Trophoblast cell (in vitro differentiated cells and primary cell): ENCODE measurements at places on chromosomes 2 and 18.

GRCh38 chr2:236579746-236580315 is 10.2 kb downstream of the ACKR3 start:
- DNase-seq = no peak

DNA sequence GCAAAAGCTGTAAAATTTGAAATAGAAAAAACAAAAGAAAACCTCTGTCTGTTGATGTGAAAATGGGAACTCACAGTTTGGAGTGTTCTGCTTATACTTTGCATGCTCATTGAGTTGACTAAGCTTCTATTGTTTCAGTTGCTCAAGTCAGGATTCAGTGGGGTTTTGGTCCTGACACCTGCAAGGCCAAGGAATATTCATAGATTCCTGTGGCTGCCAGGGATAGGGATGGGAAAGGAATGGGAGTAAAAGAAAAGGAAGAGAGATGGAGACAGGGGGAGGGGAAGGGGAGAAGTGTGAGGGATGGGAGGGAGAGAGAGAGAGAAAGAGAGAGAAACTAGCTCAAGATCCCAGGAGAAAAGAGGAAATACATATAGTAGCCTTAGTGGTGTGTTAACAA is 1.3 kb downstream of the CPS1 start:
- no peak for DNase-seq

DNA sequence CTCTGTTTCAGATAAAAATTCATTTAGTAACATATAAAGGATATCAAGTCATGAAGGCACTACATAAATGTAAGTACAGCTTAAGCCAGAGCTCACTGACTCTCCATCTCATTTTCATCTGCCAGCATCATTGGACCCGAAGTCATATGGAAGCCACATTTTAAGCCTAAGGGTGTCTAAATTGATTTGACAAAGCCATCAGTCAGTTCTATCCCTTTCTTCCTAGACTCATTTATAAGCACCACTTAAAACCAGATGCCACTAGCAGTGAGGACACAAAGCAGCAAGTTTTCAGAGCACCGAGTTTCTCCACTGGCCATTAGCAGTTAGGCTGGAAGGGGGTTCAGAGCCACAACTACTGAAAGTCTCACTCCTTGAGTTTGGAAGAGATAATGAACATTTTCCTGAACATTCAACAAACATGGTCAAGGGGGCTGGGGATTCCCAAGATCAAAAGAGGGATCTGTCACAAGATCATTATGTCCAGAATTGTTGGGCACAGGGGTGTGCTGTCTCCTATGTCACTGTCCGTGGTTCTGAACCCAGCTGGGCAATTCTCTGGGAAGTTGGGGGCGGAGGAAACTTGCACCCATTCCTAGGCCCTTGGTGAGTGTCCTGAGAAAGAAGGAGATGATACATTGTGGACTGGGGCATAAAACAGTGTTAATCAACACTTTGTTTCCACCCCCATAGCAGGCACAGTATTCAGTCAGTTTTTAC is 158.5 kb upstream of the LMAN1 start:
- DNase-seq = no peak

DNA sequence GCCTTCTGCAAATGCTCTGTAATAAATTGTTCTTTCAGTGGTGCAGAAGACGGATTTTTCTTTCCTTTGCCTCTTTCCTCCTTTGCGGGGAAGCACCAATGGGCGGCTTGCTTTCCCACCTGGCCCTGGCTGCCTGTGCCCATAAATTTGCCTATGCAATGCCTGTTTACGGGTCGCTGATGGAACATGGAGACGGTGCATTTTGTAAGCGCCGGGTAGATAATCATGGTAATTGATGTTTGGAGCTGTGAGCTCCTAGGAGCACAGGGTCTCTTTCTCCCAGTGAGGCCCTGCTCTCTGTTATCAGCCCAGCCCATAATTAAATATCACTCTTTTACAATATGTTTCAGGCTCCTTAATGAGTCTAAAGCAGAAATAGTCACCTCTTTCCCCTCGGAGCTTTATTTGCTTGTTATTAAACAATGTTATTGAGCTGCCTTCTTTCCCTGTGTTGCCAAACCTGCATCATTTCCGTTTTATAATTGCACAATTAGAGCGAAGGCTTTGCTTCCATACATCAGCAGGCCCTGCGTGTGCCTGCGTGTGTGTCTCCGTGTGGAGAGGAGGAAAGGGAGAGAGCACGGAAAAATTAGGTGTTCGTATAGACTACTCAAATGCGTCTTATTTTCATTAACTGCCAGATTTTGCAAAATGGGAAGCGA is 437.4 kb upstream of the POU3F3 start:
- no peak for DNase-seq

DNA sequence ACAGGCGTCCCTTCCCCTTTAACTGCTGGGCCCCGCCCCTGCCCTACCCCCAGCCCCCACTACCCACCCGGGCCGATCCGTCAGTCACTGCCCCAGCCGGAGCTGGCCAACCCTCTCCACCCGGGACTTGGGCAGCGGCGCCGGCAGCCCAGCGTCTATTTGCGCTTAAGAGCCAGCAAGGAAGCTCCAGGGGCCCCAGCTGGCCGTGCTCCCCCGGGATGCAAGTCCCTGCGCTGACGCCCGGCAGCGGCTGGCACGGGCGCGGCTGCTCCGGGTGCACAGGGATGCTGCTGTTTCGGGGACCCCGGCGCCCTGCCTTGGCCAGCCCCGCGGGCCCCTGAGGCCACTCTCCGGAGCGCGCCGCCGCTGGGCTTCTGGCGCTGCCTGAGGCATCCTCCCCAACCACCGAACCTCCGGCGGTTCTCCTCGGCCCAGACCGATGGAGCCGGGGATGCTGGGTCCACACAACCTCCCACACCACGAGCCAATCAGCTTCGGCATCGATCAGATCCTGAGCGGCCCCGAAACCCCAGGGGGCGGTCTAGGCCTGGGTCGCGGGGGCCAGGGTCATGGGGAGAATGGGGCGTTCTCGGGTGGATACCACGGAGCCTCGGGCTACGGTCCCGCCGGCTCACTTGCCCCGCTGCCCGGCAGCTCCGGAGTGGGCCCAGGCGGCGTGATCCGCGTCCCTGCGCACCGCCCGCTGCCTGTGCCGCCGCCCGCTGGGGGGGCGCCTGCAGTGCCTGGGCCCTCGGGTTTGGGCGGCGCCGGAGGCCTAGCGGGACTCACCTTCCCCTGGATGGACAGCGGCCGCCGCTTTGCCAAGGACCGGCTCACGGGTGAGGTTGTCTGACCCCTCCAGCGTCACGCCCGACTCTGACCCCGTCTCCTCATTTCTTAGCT is at the start of gene TLX2:
TLX2 (plus strand) TSS at position 83 of the 903 bp plus-strand sequence; CDS start at position 440, 357 bp downstream.
- DNase-seq = no peak

GRCh38 chr2:19442731-19443130 is 84.3 kb upstream of the OSR1 start:
- no peak for DNase-seq

- no peak for DNase-seq
These were observed 73.6 kb downstream of the ARL6IP6 start for GRCh38 chr2:152791979-152792378.

- no peak for DNase-seq
These were observed 25.8 kb downstream of the KCNJ3 start for GRCh38 chr2:154724194-154724797.

GRCh38 chr2:99085421-99085820 is 56.1 kb upstream of the C2orf15 start:
- DNase-seq = peak; percentile 2

DNA sequence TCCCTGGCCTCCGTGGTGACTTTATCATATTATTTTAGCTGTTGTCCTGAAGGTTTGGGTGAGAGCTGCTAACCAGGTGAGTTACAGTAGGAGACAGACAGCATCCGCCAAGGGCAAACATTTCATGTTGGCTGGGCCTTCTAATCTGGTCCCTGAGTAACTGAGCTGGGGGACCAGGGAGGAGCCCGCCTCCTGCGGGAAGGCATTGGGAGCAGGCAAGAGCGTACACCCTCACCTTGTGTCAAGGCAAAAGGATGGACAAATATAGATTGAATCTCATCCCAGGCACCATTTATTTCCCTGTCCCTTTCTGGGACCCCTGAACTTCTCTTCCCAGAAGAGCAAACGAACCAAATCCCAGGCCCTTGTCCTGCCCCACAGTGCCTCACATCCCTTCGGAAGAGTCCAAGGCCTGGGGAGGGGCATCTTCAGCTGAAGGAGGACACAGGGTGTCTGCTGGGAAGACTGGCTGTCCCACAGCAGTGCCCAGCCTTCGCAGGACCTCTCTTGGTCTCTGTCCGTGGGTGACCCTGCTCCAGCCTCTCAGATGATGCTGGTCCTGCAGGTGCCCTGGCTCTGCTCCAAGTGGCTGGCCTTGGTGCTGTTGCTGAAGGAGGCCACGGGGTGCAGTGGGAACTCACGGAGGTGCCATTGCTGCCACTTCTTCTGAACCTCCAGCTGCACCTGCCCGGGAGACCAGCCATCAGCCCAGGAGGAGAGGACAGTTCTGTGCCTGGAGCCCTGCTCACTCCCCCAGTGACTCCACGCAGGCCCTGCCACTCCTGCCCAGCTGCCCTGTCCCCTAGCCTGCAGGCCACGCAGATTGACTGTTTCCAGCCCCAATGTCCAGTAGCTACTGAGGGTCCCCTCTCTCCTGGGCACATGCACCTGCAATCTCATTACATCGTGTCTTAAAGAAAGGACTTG is 8.2 kb downstream of the TMEM37 start:
- DNase-seq = no peak

DNA sequence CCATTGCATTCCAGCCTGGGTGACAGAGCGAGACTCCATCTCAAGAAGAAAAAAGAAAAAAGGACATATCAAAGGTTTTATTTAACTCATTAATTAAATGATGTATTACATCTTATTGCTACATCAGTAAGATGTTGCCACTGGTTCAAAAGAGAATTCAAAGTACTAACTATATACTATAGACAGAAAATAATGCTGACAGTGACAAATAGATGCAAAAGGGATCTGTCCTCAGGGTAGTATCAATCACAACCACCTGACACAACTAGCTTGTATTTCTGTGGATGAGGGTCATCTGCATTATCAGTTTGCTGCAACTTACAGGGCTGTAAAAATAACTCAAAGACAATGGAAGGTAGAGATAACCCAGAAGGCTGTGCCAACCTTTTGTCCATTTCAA is 16.4 kb upstream of the CREG2 start:
- no peak for DNase-seq

DNA sequence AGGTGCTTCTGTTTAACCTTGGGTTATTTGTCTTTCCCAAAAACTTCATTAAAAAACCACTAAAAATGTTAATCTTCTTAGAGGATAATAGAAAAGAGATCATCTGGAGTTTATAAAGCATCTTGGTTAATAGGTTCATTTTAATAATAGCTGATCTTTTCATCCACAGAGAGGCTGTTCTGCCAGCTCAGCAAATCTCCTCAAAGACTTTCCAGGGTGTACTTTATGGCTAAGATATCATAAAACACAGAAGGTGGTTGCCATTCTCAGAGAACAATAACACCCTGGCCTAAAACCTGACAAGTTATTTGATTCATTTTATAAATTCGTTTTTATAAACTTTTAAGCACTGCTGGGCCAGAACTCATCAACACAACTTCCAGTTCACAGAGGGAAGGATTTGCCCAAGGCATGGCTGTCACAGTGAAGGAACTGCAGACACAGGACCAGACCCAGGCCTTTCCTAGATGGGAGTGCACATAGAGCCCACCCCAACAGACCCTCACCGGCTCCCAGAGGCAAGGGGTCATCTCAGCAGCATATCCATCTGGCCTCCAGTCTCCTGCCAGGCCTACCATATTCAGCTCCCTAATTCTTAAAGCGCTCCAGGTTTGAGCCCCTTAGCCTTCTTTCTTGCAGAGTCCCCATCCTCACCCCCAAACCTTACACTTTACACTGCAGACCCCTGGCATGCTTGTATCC is 203.4 kb upstream of the RAB6C start:
- DNase-seq = no peak

DNA sequence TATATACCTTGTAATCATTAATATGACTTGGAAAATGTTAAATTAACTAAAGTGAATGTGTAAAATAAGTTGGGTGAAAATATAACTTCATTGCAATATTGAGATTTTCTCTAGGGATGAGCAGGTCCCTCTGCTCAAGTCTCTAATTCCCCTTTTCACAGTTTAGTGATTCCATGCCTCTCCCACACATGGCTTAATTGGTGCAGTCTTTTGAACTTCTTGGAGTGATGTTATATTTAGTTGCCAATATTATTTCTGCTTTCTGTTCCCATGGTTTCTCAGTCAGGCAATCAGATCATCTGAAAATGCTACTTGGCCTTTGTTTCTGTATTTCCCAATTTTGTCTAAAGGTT is 233.7 kb upstream of the SPOPL start:
- no peak for DNase-seq

GRCh38 chr2:129087133-129087813 is 768.6 kb upstream of the HS6ST1 start:
- DNase-seq = peak; percentile 92

GRCh38 chr18:56085551-56085950 is 497.6 kb upstream of the TCF4 start:
- DNase-seq = no peak

- no peak for DNase-seq
These were observed 348.8 kb upstream of the SETBP1 start for GRCh38 chr18:44331656-44332570.

DNA sequence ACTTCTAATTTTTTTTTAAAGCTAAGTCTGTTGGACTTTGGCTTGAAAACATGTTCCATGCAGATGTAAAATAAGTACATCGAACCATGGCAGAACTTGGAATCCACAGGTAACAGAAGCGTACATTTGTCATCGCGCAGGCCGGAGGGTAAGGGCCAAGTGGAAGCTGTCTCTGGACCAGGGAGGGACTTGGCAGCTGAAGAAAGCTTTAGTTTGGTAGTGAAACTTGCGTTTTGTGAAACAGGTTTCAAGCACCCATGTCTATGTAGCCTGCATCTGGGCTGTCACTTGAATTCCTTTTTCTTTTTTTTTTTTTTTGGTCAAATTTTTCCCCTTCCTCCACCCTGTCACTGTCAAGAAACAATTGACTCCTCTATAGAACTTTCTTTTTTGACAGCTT is 20.4 kb downstream of the GRHL1 start:
- peak; percentile 42 for DNase-seq

DNA sequence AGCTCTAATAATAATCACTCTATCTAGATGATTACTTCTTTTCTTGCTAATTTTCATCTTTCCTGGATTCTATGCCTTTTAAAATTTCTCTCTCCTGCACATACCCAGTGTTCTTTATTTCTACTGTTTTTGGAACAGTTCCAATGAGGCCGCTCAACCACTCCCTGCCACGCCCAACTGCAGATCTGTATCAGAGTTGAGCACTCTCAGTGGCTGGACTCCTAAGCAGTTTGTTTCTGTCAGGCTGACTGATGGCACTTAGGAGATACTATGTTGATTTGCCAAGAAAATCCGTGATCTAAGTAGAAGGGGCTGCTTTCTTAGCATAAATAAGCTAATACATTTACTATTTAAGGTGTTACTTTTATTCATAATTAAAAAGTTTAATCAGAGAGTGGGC is 192.8 kb downstream of the ARHGAP15 start:
- DNase-seq = no peak

- no peak for DNase-seq
These were observed 7.1 kb upstream of the UPP2 start for GRCh38 chr2:158094487-158095092.

- DNase-seq = no peak
These were observed 665 bp upstream of the HRH4 start for GRCh38 chr18:24459772-24460171.

- DNase-seq = no peak
These were observed 461.3 kb upstream of the FANCL start for GRCh38 chr2:58702302-58702885.
